ENCODE measurements at places on chromosomes 4 and X.

- no peak for DNase-seq
Observed at GRCh38 chrX:4560192-4560591, 846.7 kb upstream of the PRKX start.

DNA sequence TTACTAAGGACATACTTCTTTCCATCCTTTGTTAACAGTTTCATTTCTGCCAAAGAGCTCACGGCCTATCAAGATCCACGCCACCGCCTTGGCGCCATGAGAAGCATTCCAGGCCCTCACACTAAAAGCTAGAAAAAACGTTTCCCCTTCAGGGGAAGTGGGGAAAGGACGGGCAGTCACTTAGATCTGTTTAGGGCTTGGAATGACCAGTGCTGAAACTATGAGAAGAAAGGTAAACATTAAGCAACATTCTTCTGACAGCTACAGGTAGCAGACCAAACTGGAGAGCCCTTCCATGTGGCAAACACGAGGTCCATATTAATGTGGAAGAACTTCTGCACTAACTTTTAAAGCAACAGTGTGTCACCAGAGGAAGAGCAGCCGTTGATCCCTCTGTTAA, 146.7 kb downstream of the SH3KBP1 start:
- DNase-seq, result no peak

DNA sequence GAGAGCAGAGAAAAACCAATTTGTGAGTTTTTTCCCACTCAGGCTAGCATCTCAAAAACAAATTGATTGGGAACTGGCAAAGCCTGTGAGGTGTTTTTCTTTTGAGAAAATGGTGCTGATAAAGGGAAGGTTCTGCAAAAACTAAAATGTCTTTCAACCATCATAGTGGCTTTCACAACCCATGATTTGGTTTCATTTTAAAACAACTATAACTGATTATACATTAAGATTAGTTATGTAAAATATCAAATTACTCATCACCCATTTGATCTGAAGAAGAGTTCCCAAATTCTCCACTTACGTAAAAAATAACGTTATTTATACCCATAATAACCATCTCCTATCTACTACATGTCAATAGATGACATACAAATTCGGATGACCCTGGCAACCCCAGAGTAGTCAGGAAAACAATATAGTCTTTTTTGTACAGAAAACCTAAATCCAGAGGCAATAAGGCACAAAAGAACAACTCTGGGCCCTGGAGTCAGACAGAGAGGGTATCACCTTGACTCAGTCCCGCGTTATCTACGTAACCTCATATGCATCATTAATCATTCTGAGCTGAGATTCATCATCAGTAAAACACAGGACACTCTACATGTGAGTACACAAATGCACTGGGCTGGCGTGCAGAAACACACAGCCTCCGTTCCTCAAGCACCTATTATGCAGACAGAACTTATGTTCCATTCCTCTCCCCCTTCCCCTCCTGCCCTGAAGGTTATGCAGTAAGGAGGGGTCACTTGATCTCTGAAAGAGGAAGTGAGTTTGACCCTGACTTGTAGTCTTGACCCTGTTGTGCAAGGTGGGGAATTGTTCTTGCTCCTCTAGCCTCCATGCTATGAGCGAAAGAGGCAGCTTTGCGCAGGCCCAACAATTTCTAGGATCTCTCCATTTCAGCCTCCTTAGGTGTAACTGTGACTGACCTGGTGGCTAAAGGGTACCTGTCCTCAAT, 82.2 kb downstream of the SLC9A7 start:
- DNase-seq, result no peak

DNA sequence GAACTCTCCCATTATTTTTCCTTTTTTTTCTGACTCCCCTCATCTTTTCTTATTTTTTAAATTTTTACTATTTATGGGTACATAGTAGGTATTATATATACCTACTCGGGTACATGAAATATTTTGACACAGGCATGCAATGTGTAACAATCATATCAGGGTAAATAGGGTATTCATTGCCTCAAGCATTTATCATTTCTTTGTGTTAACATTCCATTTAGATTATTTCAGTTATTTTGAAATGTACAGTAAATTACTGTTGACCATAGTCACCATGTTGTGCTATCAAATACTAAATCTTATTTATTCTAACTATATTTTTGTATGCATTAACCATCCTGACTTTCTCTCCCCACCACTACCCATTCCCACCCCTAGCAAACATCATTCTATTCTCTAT, 33.8 kb upstream of the SLIT2 start:
- DNase-seq, result no peak

- DNase-seq, result no peak
Observed at GRCh38 chr4:6121276-6121850, 79.0 kb downstream of the JAKMIP1 start.

DNA sequence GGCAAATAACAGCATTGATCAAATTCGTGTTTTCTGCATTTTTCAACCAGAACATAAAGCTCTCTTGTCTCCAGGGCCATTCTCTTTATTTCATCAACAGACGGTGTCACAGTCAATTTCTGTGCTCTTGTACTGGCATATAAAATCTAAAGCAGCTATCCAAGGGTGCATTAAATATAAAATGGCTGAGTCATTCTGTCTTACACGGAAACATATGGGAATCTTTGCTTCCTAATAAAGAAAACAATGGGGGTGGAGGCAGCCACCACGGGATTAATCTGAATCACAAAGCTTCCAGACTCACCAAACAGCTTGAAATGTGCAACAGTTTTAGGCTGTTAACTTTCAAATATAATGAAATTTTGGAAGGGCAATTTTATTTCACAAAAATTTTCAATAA, 132.6 kb downstream of the IL15 start:
- DNase-seq, result no peak

- no peak for DNase-seq
Observed at GRCh38 chrX:148741441-148741840, 241.0 kb downstream of the AFF2 start.

- DNase-seq, result no peak
Observed at GRCh38 chr4:103089481-103089880, 10.2 kb downstream of the BDH2 start.

DNA sequence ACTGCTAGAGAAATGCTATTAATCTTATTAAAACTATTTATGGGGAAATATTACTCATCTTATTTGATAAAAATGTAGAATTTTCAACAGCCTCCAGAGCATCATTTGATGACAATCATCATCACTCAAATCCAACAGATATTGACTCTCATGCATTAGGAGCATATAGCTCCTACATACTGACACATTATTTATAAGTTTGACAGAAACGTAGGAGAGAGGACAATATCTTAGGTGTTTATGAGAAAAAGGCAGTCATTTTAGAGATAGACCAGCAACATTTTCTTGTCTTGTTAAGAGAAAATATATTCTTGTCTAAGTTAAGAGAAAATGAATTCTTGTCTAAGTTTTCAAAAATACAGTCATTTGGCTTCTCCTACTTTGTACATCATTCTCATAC, 2550.2 kb downstream of the PCDH7 start:
- no peak for DNase-seq

- no peak for DNase-seq
Observed at GRCh38 chr4:90128961-90129495, 1.8 kb downstream of the CCSER1 start.

- DNase-seq, result peak; percentile 42
Observed at GRCh38 chr4:15001248-15001868, 923 bp upstream of the CPEB2 start.

DNA sequence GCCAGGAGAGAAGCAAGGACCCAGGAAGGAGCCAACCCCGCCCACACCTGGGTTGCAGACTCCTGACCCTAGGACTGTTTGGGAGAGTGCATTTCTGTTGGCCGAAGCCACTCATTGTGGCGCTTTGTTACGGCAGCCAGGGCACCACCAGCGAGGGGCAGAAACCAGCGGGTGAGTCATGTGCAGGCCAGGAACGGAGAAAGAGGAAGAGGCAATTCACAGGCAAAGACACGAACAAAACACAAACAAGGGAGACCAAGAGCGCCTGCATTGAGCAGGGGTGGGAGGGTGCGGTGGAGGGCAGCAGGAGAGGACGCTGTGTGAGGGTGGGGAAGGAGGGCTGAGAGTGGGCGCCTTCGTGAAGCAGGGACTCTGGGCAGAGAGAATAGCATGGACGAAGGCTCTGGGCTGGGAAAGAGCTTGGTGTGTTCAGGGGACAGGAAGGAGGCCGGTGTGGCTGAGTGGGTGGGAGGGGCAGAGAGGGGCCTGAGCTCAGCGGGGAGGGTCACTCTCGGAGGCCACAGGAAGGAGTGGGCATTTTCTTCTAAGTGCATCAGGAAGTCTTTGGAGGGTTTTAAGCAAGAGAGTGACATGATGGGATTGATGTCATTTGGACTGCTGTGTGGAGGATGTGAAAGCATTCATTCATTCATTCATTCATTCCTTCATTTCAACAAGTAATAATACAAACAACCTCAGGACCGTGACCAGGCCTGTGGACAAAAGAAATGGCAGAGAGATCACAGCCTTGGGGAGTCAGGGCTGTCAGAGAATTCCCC, 12.2 kb upstream of the WFS1 start:
- no peak for DNase-seq
